Regular cardiac myocyte (primary cell): ENCODE measurements at places on chromosomes 2 and 18. TPM values are rescaled to one million over a fixed set of nuclear protein-coding genes. Genes with fewer than 3 reads are reported as not detected.

The SLC8A1 gene
- 84.4 and 131 TPM in 2 replicates for total RNA-seq

The TXNDC9 gene
- total RNA-seq, result 62.0 and 89.9 TPM in 2 replicates

The CDH2 gene
- total RNA-seq, result 166 and 194 TPM in 2 replicates

The ASIC4 gene
- total RNA-seq, result 0.85 TPM in 1 of 2 replicates, not detected in the other

The UGT1A8 gene
- not detected in 2 replicates for total RNA-seq

The ALPG gene
- total RNA-seq, result not detected in 2 replicates

The LPIN2 gene
- total RNA-seq, result 25.7 and 38.6 TPM in 2 replicates

The OXER1 gene
- not detected in 2 replicates for total RNA-seq

The GAD1 gene
- under 0.01 and 0.19 TPM in 2 replicates for total RNA-seq

The OBSL1 gene
- total RNA-seq, result 26.6 and 45.1 TPM in 2 replicates

The AQP12A gene
- total RNA-seq, result not detected in 2 replicates

The ALLC gene
- total RNA-seq, result under 0.01 TPM in 1 of 2 replicates, not detected in the other

The TBR1 gene
- total RNA-seq, result under 0.01 TPM in 1 of 2 replicates, not detected in the other

The TPO gene
- total RNA-seq, result not detected in 2 replicates
